ENCODE measurements at places on chromosomes 12 and 14.

DNA sequence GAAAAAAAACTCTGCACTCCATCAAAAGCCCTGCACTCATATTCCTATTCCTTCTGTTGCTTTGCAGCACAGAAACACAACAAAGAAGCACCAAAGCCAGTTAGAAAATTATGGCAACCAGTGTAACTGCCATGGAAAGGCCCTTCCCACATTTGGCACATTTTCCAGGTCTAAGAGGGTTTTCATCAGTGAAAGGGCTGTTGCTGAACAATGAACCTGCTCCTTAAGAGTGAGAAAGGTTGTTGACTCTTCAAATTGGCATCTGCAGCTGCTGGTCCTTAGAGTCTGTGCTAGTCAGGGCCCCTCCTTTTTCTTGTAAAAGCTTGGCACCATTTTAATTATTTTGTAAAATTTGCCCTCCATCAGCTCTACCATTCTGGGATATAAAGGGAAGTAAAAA lies 378.7 kb upstream of the KITLG start:
- H3K4me1 ChIP-seq: no peaks in the 10 kb centered on the region
- peaks cover 5% of the 10 kb centered on the region for H3K27me3 ChIP-seq
- H3K36me3 ChIP-seq: no peaks in the 10 kb centered on the region

GRCh38 chr12:54578778-54579177 lies 9.7 kb downstream of the PPP1R1A start:
- peaks cover 10% of the 10 kb centered on the region for H3K27me3 ChIP-seq
- no peak for DNase-seq
- no peak overlapping the region for H3K27ac ChIP-seq
- H3K4me3 ChIP-seq: no peak overlapping the region
- H3K36me3 ChIP-seq: no peaks in the 10 kb centered on the region

DNA sequence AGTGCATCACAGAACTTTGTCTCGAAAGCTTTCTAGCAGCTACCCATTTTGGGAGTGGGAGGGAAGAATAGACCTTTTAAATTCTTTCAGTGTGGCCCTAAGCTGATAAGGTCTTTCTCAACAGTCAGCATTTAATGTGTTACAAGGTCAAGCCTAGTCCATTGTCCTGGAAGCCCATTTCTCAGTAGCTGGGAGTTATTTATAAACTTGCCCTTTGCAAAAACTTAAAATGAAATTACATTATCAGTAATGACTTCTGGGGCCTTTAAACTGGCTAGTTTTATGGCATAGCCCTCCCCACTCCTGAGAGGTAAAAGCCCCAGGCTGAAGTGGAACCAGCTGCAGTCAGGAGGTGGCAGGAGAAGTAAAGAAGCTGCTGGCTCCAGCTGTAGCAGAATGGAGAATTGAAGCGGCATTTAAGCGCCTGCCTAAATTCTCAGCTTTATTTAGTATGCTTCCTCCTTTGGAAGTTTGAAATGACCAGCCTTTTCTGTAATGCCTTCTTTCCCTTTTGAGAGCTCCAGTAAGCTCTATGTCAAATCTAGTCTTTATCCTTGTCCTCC lies 12.4 kb downstream of the COPZ1 start:
- no peak overlapping the region for H3K27ac ChIP-seq
- H3K4me1 ChIP-seq: peaks cover 31% of the 10 kb centered on the region
- no peaks in the 10 kb centered on the region for H3K36me3 ChIP-seq
- H3K27me3 ChIP-seq: no peaks in the 10 kb centered on the region
- H3K4me3 ChIP-seq: no peak overlapping the region

DNA sequence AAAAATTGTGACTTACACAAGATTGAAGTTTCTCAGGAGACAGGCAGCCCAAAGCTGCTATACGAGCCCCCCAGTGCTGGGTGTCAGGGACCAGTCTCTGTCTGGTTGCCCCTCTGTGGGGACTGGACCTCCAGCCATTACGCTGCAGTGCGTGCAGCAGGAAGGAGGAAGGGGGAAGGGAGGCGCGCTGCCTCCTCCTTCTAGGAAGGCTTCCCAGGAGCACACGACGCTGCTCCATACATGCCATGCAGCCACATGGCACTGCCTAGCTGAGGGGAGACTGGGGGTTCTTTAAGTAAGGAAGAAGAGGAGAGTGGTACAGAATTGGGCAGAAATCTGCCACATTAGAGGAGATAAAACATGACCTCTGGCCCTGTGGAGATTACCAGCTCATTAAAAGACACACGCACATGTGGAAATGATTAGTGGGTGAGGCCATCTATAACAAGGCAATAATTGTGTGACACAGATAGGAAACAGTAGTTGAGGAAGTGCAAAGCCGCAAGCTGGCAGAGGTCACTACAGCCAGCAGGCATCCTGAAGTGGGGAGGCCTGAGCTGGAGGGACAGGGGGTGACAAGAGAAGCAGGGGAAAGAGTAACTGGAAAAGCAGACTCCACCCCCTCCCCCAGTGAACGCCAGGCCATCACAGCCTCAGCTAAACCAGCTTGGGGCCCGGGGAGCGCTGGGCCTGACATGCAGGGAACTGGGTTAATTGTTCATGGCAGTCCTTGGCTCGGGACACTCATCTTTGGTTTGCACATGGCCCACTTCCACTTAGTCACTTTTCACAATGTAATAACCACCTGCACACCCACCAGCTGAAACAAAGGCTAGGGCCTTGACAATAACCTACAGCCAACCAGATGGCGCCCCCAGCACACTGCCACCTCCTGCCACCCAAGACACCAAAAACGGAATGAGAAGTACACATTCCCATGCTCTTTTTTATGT lies 39.6 kb downstream of the CCDC88C start:
- DNase-seq: no peak
- H3K4me3 ChIP-seq: peak overlapping the region; percentile 77
- H3K27me3 ChIP-seq: no peaks in the 10 kb centered on the region
- H3K4me1 ChIP-seq: peaks cover 72% of the 10 kb centered on the region
- no peaks in the 10 kb centered on the region for H3K36me3 ChIP-seq

Measured in naive thymus-derived CD8-positive, alpha-beta T cell (primary cell).